ENCODE measurements at places on chromosomes 6 and 20.

DNA sequence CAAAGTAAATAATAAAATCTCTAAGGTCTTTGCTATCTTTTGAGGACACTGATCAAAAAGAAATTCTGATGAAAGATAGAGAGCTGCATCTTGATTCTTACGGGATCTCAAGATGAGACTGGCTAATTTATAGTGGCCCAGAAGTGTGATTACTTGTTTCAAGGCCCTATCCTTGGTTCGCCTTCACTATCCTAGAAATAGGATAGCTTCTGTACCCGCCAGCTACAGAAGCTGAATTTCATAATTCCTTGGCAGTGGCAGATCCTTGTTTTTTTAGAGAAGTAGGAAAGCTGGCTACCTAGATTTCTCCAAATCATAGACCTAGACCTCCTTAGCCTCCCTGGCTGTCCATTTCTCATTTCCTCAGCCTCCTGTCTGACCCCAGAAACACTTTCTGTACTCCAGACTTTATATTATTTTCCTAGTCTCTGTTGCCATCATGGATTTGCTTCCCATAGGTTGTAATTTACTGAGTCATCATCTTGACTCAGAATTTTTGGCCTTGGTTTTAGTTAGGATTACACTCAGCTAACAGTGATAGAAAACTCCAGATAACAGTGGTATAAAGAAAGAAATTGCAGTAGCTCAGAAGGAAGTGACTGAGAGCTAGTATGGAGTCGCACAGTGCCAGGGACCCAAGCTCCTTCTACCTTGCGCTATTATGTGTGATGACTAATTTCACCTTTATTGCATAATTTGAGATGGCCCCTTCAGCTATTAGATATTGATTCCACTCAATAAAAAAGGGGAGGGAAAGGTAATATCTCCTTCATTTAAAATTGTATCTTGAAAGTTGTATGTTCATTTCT is 27.7 kb downstream of the PHF3 start:
- DNase-seq = no peak

GRCh38 chr6:70221025-70221714 is 81.7 kb downstream of the COL9A1 start:
- DNase-seq = no peak

- DNase-seq = no peak
Observed at GRCh38 chr6:131741688-131742393, 31.0 kb upstream of the CTAGE9 start.

DNA sequence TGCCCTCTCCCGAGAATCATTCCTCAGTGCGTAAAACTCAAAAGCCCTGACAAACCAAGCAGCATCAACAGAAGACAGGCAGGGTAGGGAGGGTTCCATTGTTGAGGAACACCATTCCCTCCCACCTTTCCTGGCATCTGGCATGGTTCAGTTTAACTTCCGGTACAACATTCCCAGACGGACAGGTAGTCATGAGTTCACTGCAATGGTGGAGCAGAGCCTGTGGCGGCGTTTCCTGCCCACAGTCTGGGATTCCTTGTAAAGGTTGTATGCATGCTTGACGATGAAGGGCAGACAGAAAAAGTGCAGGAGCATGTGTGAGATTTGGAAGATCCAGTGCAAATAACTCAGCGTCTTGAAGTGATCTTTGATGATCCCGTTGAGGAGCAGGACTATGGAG is 42.3 kb downstream of the PIM1 start:
- no peak for DNase-seq

GRCh38 chr6:4010689-4011090 is 68.2 kb downstream of the FAM217A start:
- DNase-seq = peak; percentile 45

GRCh38 chr20:51338692-51339440 is 203.7 kb downstream of the NFATC2 start:
- no peak for DNase-seq

- DNase-seq = no peak
Observed at GRCh38 chr6:119495230-119495683, 145.7 kb upstream of the MAN1A1 start.

- no peak for DNase-seq
Observed at GRCh38 chr6:17103715-17104114, 1.9 kb downstream of the STMND1 start.

DNA sequence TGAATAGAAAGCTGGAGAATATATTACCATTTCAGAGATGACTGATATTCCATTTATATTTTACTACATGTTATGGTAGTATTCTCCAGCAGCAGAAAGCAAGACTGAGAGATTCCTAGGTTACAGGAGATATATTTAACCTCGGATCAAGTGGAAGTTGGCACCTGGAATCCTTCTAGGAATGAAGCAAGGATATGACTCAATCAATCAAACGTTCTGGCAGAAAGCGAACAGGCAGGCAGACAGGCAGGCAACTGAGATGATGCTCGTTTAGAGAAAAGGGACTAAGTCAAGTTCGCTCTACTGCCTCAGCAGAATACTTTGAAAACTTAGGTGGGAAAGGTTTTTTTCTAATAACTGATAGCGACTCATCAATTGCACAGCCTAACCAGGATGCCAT is 46.2 kb downstream of the PAK5 start:
- no peak for DNase-seq

- DNase-seq = peak; percentile 57
Observed at GRCh38 chr6:27836783-27837624, 75.2 kb downstream of the OR2B2 start.

- DNase-seq = no peak
Observed at GRCh38 chr6:139567095-139567494, 192.6 kb upstream of the CITED2 start.

GRCh38 chr6:107101686-107102413 is 13.5 kb downstream of the BEND3 start:
- no peak for DNase-seq

- DNase-seq = no peak
Observed at GRCh38 chr6:4930025-4930691, 73.7 kb downstream of the RPP40 start.

- DNase-seq = no peak
Observed at GRCh38 chr6:98880486-98880885, 46.1 kb downstream of the POU3F2 start.

DNA sequence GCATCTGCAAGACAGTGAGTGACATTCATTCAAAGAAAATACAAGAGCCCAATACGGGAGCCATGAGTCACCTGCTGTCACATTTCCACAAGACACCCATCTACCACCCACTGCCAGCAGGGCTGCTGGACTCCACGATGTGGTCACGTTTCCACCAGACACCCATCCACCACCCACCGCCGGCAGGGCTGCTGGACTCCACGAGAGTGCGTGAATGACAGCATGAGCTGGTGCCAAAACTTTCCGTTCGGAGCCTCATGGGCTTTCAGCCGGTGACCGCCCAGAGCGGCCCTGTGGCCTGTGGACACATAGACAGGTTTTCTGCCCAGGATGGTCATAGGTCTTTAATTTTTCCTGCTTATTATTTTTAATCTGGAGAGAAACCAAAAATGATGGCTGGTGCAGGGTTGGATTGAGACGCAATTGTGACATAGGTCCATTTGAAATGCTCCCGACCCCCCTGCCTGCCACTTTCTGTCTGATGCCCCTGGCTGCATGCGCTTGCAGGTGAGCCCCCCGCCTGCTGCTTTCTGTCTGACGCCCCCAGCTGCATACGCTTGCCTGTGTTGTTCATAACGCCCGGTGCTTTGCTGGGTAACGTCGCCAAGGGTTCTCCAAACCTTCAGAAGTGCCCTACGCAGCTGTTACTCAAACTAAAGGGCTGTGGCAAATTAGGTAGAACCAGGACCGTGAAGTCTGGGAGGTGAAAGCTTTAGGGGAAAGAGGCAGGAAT is 59.1 kb upstream of the SMOC2 start:
- no peak for DNase-seq

- DNase-seq = no peak
Observed at GRCh38 chr6:127877231-127877630, 23.6 kb downstream of the THEMIS start.

DNA sequence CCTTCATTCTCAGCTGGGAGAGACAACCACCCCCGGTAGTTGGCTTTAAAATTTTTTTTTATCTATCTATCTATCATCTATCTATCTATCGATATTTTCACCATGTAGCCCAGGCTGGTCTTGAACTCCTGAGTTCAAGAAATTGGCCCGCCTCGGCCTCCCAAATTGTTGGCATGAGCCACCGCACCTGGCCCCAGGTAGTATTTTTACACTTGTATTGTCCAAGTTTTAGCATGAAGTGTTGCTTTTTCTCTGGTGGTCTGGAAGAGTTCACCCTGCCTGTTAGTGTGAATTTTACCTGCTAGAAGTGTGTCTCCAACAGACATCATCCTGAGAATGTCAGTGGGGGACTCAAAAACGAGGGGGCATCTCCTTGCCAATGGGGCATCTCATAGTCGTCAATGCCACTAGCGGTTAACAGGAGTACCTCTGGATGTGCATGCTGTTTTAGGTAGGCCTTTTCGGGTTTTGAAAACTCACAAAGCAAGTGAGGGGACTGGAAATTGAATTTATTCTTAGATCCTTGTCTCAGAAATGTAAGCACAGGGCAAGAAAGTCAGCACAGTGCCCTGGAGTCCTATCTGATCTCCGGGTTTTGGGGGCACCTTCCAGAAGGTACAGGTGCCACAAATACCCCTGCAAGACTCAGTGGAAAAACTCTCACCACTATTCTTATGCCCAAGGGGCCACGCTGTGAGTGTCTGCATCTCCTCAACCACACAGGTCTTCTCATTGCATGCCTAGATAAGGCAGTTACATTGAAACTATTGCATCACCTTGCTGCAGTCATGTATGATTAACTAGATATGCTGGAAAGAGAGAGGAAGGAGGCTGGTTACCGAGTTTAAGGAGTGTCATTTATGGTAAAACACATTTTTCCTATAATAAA is 37.1 kb downstream of the TNFAIP3 start:
- no peak for DNase-seq

DNA sequence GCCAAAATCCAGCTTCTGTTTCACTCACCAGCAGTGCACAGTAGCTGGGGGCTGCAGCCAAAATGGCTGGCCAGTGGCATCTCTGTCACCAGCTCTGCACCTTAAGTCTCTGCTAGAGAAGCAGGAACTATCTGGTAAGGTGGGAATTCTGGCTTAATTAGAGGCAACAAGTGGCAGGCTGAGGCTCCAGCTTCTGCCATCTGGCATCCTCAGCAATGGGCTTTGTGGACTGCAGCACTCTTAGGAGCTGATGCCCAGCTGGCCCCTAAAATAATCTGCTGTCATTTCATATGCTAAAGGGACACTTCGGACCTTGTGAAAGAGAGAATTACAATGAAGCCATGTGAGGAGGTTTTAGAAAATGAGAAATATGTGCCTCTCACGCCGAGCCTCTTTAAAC is 4.6 kb upstream of the CLDN20 start:
- DNase-seq = no peak
